C1 segment of cervical spinal cord (tissue), 14 donors: ENCODE measurements at places on chromosomes 4 and X.

GRCh38 chrX:33324099-33324498 lies 112.8 kb upstream of the DMD start:
- no peak for DNase-seq

DNA sequence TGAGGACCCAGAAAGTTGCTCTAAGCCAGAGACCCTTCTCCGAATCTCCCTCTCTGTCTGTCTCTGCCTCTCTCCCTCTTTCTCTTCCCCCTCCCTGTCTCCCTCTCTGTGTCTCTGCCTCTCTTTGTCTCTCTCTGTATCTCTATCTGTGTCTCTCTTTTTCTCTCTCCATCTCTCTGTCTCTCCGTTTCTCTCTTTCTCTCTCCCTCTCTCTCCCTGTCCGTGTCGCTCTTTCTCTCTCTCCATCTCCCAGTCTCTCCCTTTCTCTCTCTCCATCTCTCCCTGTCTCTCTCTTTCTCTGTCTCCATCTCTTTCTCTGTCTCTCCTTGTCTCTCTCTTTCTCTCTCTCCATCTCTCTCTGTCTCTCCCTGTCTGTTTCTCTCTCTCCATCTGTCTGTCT lies 2.6 kb upstream of the SHOX start:
- DNase-seq: no peak

GRCh38 chrX:96407501-96407900 lies 277.1 kb upstream of the DIAPH2 start:
- no peak for DNase-seq

GRCh38 chr4:13427599-13428325 lies 56.4 kb downstream of the RAB28 start:
- no peak for DNase-seq

GRCh38 chr4:140719022-140719421 lies 37.2 kb downstream of the TBC1D9 start:
- no peak for DNase-seq
